ENCODE measurements at places on chromosomes 1 and 21.

DNA sequence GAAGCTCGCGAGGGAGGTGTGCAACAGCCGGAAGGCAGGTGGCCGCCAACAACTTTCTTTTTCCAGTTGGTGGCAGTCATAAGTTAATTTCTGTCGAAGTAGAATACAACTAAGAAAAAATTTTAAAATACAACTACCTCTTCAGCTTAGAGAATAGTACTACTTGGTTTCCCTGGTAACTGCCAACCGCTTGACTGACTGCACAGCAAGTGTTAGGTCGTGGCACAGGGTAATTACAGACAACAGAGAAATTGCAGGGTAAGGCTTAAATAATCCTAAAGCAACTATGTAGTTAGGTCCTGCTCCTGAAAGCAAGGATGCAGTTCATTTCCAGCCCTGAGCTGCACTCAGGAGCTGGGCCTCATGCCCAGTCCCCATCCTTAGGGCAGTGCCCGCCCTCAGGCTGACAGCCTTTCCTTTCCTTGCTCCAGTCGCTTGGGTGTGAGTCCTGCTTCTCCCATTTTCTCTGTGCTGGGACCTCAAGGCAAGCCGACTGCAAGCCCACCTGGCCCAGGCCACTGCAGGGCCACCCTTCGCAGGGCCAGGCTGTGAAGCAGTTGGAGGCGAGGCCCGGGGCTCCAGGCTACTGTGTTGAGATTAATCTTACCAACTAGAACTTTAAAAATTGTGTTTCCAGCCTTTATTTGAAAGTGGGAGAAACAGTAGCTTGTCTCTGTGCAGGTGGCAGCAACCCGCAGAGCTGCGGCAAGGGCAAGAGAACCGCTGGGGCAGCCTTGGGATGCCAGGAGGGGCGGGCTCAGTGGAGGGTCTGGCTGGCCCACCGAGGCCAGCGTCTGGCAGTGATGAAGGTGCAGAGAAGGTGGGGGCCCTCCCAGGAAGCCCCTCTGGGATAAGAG, 148.3 kb downstream of the PCBP3 start:
- DNase-seq: no peak

DNA sequence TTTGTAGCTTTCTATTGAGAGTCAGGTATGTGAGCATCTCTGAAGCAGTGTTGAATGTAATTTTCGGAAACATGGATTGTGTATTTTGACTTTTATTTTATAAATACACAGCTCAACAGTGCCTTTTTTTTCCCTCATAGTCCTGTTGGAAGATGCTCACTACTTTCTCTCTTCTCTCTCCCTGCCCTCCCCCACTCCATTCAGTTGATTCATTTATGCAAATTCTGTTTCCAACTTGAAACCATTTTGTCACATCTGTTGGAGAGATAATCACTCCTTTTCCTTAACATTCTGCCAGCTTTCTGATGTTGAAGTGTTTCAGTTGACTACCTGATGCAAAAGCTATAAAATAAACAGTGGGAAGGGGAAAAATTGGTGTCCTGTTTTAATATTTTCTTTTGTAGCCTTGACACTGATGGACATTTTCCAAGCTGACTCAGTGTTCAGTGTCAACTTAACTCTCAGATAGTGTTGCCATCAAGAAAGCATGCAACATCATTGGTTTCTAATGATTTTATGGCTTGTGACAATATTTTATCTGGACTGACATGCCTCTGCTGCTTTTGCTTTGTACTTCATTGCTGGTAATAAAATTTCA, 194.5 kb downstream of the HS2ST1 start:
- DNase-seq: no peak

DNA sequence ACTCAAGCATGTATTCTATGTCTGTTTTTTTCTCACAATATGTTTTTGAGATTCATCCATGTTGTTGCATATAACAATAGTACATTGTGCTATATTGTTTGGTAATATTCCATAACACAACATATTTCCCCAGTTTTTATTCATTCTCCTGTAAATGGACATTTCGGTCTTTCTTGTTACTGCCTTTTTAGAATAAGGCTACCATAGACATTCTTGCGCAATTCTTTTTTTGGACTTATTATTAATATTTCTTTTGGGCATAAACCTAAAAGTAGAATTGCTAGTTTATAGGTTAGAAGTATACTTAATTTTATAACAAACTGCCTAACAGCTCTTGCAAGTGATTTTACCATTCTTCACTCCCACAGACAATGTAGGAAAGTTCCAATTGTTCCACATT, 573.0 kb downstream of the ADGRL2 start:
- DNase-seq: no peak

GRCh38 chr1:111213412-111213811, 13.0 kb upstream of the DENND2D start:
- no peak for DNase-seq

GRCh38 chr1:240385985-240386978, 225.7 kb downstream of the GREM2 start:
- DNase-seq: no peak

DNA sequence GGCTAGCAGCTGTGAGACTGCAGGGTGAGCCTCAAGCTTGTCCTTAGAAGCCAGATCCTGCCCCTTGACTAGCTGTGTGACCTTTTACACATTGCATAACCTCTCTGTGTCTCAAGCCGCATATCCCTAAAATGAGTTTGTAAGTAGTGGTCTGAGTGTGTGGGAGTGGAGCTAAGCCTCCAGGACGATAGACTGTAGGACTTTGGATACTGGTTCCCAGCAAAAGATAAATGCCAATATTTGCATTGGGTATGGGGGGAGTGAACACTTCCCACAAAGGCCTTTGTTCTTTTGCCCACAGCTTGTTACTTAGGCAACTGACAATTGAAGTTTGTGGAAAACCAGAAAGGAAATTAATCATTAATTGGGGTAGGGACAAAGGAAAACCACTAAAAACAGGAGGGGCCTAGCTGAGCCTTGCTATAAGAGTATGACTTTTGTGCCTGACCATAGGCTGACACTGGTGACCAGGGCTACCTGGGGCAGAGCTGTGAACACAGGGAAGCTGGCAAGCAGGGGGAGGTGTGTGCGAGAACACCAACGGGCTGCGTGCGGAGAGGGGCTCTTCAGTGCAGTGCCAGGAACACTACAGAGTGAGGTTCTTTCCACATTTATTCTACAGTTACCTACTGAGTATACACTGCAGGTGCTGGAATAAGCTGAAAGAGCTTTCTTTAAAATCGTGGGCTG, 102.4 kb upstream of the ETV3 start:
- no peak for DNase-seq

- DNase-seq: no peak
These were observed 30.4 kb downstream of the TRIT1 start for GRCh38 chr1:39852876-39853275.

DNA sequence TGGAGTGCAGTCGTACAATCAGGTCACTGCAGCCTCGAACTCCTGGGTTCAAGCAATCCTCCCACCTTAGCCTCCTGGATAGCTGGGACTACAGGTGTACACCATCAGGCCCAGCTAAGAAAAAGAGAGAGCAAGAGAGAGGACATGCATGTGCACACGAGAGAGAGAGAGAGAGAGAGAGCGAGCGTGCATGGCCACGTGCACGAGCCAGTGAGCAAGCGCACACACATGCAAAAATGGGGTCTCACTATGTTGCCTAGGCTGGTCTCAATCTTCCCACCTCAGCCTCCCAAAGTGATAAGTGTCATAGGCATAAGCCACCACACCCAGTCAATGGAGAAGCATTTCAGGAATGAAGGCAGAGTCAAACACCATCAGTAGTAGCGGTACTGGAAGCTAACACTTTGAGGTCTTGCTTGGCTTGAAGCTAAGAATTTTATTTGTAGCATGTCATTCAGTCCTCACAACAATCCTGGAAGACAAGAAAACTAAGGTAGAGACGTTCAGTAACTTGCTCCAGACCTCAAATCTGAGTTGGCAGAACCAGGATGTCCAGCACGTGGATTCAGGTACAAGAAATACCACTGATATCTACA, 14.5 kb downstream of the GNB1 start:
- DNase-seq: no peak
